ENCODE measurements at places on chromosomes 1 and 21.

DNA sequence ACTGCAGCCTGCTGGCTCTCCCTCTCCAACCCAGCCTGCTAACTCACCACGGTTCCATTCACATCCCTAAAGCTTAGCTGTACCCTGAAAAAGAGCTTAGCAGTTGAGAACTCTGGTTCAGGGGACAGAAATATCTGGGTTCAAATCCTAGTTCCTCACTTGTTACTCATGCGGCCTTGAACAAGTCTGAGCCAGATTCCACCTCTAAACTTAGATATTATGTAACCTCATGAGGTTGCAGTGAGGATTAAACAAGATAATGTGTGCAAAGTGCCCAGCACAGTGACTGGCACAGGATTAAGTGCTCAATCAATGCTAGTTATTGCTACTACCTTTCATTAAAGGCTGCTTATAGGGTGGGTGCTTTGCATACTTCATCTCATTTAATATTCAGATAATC is 41.3 kb upstream of the DHCR24 start:
- no peak for DNase-seq

DNA sequence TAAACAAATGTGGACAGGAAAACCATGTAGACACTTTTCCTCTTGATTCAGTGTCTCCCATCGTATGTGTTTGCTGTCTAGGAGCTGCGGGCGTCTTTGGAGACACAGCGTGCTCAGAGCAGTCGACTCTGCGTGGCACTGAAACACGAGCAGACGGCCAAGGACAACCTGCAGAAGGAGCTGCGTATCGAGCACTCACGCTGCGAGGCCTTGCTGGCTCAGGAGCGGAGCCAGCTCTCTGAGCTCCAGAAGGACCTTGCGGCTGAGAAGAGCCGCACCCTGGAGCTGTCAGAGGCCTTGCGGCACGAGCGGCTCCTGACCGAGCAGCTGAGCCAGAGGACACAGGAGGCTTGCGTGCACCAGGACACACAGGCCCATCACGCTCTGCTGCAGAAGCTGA is 27.2 kb upstream of the DIP2A start:
- DNase-seq = no peak

- no peak for DNase-seq
Measured at GRCh38 chr1:232868793-232869491, 63.7 kb downstream of the MAP10 start.

DNA sequence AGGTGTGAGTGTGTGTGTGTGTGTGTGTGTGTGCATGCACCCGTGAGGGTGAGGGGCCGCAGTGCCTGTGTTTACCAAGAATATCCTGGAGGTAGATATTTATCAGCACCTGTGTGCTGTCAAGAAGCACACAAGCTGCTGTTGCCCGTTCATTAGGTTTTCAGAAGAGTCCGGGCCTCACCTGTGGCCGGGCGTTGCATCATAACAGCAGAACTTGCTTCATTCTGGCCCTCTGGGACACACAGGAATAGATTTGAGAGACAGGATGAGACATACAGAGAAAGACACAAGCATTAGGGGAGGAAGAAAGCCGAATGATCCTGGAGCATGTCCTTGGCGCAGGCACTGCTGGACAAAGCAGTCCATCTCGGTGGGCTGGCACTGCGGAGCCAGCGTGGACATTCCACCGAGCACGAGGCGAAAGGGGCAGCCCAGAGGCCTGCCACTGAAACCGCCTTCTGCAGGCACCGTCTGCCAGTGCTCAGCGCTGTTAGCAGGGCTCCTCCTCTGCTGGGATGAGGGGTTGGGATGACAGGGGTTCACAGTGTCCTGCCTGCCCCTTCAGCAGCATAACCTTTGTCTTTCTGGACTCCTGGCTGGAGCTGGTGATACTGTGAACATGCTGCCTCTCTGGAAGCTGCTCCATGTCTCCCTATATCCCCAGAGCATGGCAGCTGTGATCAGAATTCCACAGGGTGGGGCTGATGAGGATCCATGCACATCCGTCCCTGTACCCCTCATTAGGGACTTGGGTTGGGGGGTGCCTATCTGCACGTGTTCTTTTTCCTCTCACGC is 81.1 kb downstream of the PEX14 start:
- no peak for DNase-seq

DNA sequence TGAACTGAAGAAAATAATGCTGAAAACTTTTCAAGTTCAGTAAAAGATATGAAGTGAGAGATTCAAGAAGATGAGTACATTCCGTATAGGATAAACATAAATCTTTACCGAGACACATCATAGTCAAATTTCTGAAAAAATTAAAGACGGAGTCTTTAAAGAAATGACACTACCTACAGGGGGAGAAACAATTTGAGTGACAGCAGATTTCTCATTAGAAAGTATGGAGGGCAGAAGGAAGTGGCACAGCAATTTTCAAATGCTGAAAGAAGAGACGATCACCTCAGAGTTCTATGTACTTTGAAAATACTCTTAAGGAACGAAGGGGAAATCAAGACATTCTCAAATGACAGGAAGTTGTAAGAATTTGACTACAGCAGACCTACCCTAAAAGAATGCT is 271.2 kb downstream of the ZP4 start:
- no peak for DNase-seq

- DNase-seq = no peak
Measured at GRCh38 chr1:18954270-18955071, 2.0 kb downstream of the IFFO2 start.

DNA sequence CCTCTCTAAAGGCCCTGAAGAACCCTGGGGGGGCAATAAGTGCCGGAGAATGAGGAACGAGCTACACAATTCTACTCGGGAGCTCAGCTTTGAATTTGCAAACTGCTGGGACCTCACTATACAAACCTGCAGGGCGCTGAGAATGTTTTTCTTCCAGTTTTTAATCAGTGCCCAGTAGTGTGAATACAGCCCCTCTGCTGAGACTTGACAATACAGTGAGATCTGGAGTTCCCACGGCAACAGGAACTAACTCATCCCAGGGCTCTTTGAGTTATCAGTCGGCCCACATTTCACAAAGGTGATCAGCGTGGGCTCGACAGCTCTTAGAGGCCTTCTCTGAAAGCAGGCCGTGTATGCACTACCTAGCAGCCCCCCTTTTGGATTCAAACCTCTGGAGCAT is 41.7 kb downstream of the TMEM53 start:
- no peak for DNase-seq

DNA sequence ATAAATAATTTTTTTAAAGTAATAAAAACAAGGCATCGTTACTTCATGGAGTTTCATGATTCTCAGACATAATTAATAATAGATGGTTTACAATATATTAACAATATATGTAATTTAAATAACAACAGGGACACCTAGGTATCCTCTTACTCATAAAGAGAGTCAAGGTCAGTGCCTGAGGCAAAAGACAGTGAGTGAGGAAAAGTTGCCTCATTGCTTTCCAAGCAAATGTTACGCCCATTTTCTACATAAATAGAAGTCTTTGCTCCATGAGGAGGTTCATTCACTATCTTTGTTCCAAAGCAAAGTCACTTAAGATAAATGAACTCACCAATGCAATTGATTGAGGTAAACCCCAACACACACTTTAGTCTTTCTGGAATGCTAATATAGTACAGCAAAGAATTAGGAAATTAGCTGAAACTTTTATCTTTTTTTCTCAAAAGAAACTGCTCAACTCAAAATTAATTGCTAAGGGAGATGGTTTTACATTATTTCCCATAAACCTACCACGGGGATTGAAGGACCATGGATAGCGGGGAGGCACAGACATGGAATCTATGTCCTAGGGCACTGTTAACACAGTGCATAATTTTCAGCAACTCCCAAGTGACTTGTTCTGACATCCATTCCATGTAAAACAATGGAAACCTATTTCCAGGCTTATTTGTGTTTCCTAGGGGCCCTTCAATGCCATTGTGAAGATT is 19.6 kb downstream of the BCL9 start:
- no peak for DNase-seq

GRCh38 chr1:171429137-171429536 is 56.2 kb upstream of the PRRC2C start:
- no peak for DNase-seq

GRCh38 chr1:20492751-20493150 is 6.7 kb upstream of the CAMK2N1 start:
- no peak for DNase-seq

- no peak for DNase-seq
Measured at GRCh38 chr1:232856541-232856940, 51.3 kb downstream of the MAP10 start.

GRCh38 chr1:171142416-171143385 is 42.4 kb upstream of the FMO2 start:
- no peak for DNase-seq

GRCh38 chr21:36587388-36587787 is 107.5 kb upstream of the CLDN14 start:
- DNase-seq = no peak

DNA sequence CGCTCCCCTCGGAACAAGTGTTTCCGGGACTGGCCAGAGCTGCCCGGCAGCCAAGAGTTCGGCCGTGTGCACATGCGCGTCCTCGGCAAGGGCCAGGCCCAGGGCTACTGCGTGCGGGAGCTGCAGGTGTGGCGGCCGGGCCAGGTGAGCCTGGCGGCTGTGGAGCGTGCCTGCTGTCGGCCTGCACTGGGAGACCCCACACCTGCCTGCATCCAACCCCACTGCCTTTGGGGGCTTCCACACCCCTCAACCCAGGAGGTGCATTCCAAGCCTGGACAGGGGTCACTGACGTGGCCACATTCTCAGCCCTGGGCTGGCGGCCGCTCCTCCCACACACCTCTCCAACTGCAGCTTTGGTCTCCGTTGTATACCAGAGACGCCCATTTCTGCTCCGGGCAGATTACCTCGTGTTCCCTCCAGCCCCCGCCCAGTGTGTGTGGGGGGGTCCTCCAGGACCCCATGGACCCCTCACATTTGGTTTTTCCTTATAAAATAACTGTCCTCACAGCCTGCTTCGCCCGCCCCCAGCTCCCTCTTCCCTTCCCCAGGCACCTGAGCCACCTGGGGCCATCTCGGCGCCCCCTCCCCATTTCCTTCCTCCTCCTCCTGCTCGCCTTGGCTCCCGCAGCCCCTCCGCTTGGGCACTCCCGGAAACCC is 6.1 kb downstream of the RNF223 start:
- no peak for DNase-seq

DNA sequence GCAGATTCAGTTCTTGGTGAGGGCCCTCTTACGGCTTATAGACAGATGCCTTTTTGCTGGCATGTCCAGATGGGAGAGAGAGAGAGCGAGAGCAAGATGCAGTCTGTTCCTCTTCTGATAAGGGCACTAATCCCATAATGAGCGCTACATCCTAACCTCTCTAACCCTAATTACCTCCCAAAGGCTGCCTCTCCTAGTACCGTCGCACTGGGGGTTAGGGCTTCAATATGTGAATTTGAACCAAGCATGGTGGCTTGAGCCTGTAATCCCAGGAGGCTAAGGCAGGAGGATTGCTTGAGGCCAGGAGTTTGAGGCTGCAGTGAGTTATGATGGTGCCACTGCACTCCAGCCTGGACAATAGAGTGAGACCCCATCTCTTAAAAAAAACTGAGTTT is 10.5 kb upstream of the SDE2 start:
- no peak for DNase-seq

- DNase-seq = no peak
Measured at GRCh38 chr1:22689505-22689904, 21.1 kb upstream of the EPHB2 start.

GRCh38 chr21:45219517-45219916 is 68.2 kb downstream of the POFUT2 start:
- no peak for DNase-seq

DNA sequence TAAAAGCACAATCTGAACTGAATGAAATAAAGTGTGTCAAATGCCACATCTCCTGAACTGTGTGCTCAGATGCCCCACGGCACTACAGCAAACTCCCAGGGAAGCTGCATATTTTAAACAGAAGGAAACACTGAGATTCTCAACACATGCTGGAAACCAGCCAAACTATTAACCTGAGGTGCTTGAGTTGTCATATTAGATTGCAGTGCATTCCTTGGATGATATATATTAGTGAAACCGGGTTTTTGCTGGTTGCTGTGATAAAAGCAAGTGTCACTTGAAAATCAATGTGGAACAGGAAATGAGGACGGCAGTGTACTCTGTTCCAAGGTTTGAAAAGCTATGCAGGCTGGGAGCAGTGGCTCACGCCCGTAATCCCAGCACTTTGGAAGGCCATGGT is 8.7 kb downstream of the SYNJ1 start:
- no peak for DNase-seq

DNA sequence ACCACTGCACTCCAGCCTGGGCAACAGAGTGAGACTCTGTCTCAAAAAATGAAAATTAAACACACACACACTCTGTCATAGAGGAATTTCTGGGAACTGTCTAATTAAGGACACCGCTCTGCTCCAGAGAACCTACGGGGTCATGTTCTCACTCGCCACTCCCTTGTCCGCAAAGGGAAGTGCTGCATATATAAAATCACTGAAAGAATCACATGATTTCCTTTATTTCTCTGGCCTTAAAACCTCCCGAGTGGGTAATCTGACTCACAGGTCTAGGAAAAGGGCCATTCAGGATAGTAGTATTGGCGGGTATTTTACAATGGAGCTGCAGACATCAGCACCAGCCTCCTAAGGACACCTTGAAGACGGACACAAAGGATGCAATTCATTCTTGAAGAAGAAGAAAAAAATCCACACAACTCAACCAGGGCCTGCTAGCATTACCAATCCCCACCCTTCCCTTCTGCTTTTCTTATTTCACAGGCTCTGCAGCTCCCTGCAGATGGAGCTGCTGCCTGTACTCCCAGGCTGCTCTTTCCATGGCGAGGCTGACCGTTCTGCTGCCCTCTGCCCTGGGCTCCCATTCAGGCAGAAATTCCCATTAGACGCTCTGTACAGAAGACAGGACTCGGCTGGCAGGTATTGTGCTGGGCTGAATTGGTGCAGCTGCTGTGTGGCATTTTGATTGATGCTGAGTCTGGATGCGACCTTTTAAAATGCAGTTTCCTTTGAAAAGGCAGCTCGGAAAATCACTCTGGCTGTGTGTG is 53.3 kb upstream of the FAM89A start:
- DNase-seq = no peak

- DNase-seq = no peak
Measured at GRCh38 chr1:231099996-231100767, 60.1 kb upstream of the FAM89A start.

- no peak for DNase-seq
Measured at GRCh38 chr1:63822540-63822939, 48.7 kb downstream of the ROR1 start.

- DNase-seq = no peak
Measured at GRCh38 chr1:212430955-212431394, 1.7 kb upstream of the NENF start.

- DNase-seq = no peak
Measured at GRCh38 chr21:46058431-46059145, 39.3 kb upstream of the COL6A2 start.

- DNase-seq = no peak
Measured at GRCh38 chr1:6111991-6112689, 66.5 kb downstream of the KCNAB2 start.

DNA sequence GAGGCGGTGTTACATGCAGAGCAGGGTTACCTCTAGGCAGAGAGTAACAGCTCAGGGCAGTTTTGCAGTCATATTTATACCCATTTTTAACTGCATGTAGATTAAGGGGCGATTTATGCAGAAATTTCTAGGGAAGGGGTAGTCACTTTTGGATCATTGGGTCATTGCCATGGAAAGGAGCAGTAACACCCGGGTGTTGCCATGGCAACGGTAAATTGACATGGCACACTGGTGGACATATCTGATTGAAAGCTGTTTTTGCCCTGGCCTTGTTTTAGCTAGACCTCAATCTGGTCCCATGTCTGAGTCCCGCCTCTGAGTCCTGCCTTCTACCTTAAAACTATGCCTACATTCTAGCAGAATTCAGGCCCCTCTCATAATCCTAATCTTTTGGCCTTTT is 11.8 kb upstream of the USP1 start:
- DNase-seq = no peak
